Heart left ventricle (tissue), 16 donors: ENCODE measurements at places on chromosomes 5 and 9. TPM values are rescaled to one million over a fixed set of nuclear protein-coding genes. Genes with fewer than 3 reads are reported as not detected.

DNA sequence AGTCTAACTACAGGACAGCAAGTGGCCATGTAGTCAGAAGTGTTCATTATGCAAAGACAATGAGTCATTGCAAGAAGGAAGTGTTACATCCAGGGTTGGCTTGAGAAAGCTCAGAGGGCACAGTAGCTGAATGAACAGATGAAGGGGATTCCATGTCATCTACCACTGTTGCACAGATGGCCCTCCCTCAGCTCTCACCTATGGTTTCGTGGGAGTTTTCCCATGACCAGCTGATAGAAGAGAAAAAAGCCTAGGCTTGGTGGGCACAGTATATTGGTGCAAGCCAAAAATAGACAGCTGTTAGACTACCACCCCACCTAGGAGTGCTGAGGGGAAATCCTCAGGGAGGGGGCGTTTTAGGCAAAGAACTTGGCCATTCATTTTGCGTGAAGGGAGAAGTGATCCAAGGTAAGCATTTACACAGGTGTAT lies 217.0 kb downstream of the DMRT2 start:
- no peak for DNase-seq

DNA sequence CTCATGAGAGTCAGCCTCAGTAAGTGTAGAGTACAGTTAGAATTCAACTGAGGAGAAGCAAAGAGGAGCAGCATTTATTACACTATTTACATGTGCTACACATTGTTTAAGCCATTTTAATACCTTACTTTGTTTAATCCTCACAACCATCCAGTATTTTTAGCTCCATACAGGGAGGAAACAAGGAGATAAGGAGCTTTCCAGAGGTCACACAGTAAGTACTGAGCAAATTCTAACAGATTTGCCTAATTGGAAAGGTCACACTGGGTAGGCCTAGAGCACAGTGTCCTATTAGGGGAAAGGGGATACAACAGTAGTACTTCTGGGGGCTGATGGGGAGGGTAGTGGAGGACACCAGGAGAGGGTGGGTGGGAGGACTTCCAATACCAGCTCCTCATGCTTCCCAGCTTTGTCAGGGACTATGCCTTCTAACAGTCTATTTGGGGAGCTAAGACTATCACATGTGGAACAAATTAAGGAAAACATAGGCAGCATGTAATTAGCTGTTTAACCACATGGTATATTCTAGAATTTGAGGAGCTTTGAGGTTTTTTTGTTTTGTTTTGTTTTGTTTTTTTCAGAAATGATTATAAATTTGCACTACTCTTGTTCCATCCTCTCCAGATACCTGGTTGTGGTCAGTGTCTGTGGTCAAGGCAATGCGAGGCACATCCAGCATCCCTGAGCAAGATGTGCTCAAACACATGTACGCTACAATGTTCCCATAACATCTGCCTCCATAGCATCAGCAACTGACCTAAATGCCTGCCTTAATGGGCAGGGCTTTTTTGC lies 96.0 kb upstream of the SLC12A2 start:
- no peak for DNase-seq

DNA sequence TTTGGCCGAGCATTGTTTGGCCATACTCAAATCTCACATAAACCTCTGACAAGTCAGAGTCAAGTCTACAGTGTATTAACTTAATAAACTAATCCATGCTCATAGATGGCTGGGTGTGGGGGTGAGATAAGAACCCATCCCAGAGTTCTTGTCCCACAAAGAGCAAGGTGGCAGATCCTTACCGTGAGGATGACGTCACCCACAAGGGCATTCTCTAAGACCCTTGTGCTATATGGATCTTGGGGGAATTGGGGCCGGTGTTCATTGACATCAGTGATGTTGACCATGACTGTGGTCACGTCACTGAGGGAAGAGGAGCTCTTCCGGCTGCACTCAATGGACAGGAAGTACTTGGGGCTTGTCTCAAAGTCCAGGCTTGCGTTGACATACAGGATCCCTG lies 62.1 kb downstream of the FAT2 start:
- no peak for DNase-seq

DNA sequence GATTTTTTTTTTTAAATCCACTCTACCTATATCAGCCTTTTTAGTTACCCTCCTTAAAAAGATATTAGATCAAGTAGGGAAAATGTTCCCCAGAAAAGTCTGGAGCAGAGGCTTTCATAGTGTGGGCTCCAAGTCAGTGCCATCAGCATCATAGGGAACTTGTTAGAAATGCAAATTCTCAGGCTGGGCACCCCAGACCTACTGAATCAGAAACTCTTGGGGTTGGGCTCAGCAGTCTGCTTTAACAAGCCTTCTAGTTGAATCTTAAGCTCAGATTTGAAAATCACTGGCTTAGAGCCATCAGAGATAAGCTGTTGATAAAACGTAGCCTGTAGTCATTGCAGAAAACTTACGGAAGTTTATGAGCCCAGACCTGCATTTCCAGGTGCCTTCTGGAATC lies 140.1 kb downstream of the TMEM38B start:
- no peak for DNase-seq

DNA sequence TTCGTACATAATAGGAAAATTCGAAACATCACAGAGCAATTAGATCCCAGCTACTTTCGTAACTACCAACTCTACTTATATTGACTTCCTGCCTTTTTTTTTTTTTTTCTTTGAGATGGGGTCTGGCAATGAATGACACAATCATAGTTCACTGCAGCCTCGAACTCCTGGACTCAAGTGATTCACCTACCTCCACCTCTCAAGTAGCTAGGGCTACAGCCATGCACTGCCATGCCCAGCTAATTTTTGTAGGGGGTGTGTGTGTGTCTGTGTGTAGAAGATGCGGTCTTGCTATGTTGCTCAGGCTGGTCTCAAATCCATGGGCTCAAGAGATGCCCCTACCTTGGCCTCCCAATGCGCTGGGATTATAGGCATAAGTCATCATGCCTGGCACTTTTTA lies 5.8 kb upstream of the PAIP2 start:
- DNase-seq = no peak

GRCh38 chr5:78758169-78758839 lies 109.7 kb upstream of the LHFPL2 start:
- no peak for DNase-seq

- DNase-seq = no peak
These were observed 1.9 kb downstream of the NOTCH1 start for GRCh38 chr9:136543830-136544547.

DNA sequence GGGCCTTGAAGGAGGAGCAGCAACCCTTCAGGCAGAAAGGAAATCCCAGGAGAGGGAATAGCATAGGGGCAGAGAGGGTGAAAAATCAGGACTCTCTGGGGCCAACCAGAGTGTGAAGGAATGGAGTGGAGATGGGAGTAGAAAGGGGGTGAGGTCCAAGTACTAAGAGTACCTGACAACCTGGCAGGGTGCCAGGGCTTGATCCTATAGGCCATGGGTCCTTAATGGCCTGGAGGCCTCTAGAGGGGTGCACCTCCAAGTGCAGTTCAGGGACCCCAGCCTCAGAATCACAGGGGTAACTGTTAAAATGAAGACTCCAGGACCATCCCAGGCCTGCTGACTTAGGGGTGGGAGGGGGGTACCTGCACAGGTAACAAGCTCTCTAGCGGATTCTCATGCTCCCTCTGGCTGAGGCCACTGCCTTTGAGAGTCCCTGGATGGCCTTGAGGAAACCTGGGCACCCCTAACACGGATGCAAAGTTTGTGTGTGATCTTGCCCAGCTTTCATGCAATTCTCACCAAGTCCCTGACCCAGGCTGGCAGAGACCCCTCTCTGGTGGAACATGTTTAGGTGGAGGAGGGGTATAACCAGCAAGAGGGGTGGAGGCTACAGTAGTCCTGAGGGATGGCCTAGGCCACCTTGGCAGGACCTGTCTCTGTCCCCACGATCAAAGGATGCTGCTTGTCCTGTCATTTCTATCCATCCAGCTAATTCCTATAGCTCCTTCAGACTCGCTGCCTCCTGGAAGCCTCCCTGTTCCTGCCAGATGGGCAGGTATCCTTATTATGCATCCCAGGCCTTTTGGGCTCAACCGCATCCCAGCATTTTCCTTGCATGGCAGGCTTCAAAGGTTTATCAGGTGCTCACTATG lies 17.6 kb upstream of the CSF1R start:
- DNase-seq = no peak

- no peak for DNase-seq
These were observed 36.2 kb downstream of the SNX18 start for GRCh38 chr5:54553659-54554207.

- DNase-seq = no peak
These were observed 227.3 kb upstream of the DAPK1 start for GRCh38 chr9:87270221-87270847.

- no peak for DNase-seq
These were observed 1399.8 kb downstream of the PTPRD start for GRCh38 chr9:9212963-9213362.

DNA sequence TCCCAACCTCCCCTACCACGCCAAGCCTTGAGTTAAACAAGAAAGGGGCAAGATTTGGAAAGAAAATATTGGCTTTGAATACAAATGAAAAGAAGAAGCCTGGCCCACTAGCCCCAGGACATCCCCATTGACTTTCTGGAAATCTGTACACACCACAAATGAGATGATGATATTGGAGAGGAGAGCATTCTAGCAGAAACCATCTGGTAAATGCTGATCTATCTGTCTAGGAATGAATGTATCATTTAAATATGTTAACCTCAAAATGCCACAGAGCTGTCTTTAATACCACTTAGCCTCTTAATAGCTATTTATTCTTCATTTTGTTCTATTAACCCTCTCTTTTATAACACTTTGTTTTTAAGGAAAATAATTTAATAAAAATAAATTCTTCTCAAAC lies 270.2 kb upstream of the PDE4D start:
- DNase-seq = no peak

- no peak for DNase-seq
These were observed 165.3 kb downstream of the PAX5 start for GRCh38 chr9:36868586-36869282.

GRCh38 chr9:105911104-105911911 lies 217.0 kb downstream of the TMEM38B start:
- no peak for DNase-seq

Gene SNX30
- 4.7 TPM for total RNA-seq

Gene PIP5K1B
- total RNA-seq = 45.5 TPM

Gene AGGF1
- 20.0 TPM for total RNA-seq

Gene C7
- total RNA-seq = 107 TPM

Gene C1QTNF3
- 1.5 TPM for total RNA-seq

Gene IFNA13
- total RNA-seq = not detected

Gene RGP1
- total RNA-seq = 30.7 TPM
